ENCODE measurements at places on chromosomes 5 and 9. TPM values are rescaled to one million over a fixed set of nuclear protein-coding genes. Genes with fewer than 3 reads are reported as not detected.

DNA sequence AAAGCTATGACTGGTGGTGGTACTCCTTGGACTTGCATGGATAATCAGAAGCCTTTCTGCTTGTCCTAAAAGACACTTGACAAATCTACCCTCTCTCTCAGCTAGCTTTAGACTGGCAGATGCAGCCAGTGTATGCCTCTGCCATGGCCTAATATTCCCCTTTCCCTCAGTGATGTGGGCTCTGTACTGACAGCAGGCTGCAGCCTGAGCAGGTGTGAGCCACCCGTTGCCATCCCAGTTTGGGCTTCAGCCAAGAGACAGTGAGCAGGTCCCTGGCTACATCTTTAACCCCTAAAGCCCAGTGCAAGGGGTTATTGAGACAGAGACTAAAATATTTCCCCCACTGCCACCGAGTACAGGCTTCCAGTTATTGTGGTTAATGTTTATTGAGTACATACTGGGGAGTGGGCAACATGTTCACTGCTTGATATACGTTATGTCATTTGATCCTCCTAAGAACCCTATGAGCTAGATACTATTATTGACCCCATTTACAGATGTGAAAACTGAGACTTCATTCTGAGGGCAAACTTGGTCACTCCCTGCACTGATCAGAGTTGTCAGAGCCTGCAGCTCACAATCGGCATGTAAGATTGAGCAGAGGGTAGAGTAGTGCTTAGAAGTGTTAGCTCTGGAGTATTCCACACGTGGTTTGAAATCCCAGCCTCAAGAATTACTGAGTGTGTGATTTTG lies 254.2 kb downstream of the ARHGAP26 start:
- no peak for DNase-seq

Gene OR1J2
- not detected for total RNA-seq

DNA sequence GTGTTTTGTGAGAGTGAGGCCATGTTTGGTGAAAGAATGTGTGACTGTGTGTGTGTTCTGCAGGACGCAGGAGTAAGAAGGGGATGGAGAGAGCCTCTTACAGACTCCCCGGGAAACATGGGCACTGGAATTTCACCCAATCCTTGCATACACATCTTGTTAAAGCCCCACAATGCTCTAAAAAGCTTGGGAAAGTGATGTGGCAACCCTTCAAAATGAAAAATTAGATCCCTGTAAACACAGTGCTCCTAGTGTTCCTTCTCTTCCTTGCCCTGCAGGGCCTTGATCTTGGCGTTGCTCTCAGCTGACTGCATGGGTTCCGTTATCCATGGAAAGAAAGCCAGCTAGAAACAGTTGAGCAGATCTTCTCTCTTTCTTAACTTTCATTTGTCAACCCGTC lies 701.7 kb downstream of the SEMA5A start:
- DNase-seq = no peak

Gene PCDH1
- 29.4 TPM for total RNA-seq

GRCh38 chr5:96654209-96654608 lies 8.0 kb upstream of the CAST start:
- no peak for DNase-seq

Data from aorta (tissue), 5 donors.